ENCODE measurements at places on chromosomes 2 and 18. TPM values are rescaled to one million over a fixed set of nuclear protein-coding genes. Genes with fewer than 3 reads are reported as not detected.

FSIP2 gene
- total RNA-seq, result not detected

TMEM182 gene
- 5.3 TPM for total RNA-seq

VIL1 gene
- total RNA-seq, result 0.17 TPM

MEP1B gene
- total RNA-seq, result 0.07 TPM

CD226 gene
- total RNA-seq, result 0.07 TPM

IL36RN gene
- total RNA-seq, result 0.14 TPM

CHRNG gene
- total RNA-seq, result not detected

UGT1A8 gene
- total RNA-seq, result not detected
